Effector memory CD4-positive, alpha-beta T cell (primary cell): ENCODE measurements at places on chromosomes 2 and 18.

DNA sequence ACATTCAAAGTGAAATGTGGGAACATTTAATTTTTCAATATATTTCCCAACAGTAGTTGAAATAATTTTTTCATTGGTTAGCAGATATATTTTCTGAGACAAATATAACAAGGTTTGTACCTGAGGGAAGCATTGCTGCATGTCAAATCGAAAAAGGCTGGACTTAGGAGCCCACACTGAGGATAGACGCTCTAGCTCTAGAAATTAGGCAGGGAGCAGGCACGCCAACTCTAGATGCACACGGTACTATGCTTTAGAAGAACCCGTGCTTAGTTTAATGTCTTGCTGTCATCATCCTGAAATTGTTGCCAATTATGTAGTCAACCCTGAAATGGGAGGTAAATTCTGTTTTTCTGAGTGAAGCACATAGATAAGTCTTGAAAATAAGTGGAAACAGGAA is 731.1 kb upstream of the ZNF804A start:
- DNase-seq = no peak

- DNase-seq = no peak
These were observed 217.2 kb upstream of the OSR1 start for GRCh38 chr2:19575641-19576040.

GRCh38 chr18:56414357-56414756 is 224.0 kb downstream of the TXNL1 start:
- no peak for DNase-seq

GRCh38 chr2:43267381-43267780 is 41.0 kb upstream of the ZFP36L2 start:
- no peak for DNase-seq

DNA sequence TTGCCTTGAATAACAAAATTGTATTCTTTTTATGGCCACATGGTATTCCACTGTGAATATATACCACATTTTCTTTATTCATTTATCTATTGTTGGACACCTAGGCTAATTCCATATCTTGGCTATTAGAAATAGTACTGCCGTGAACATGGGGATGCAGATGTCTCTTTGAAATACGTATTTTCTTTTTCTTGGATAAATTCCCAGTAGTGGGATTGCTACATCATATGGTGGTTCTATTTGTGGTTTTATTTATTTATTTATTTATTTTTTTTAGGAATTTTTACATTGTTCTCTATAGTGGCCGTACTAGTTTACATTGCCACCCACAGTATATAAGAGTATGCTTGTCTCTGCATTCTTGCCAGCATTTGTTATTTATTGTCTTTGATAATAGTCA is 679.8 kb upstream of the NRXN1 start:
- no peak for DNase-seq

GRCh38 chr18:12645751-12646203 is 12.1 kb downstream of the SPIRE1 start:
- DNase-seq = no peak

DNA sequence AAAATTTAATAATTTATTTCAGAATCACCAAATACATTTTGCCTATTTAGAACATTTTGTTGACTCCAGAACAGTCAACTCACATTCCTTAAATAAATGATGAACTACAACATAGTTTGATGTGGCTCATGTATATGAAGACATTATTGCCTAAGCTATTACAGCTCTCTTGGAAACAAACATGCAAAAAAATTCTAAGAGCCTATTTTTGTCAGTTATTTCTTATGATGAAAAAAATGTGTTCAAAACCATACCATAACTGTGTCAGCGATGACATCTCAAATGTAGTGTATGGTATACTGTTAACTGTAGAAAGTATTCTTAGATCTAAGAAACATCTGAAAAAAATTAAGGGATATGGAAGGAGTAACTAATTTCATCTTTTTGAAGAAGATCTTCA is 6.3 kb upstream of the EMILIN2 start:
- DNase-seq = no peak

DNA sequence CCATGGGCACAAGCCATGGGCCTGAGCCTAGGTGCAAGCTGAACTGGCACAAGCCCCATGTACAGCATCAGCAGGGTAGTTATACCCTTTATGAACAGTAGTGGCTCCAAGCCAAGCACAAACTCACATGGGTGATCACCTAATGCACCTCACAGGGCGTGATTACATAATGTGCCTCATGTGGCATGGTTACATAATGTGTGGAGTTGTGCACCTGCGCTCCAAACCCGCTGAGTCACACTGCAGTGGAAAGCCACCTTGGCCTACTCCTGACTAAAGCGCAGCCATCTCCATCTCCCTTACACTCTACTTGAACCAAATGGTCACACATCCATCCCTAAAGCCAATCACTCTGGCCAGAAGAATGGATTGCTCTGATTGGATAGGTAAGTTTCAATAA is 279.7 kb downstream of the MBD2 start:
- DNase-seq = no peak

GRCh38 chr2:214031566-214031965 is 379.3 kb upstream of the VWC2L start:
- no peak for DNase-seq

GRCh38 chr2:201966691-201967438 is 66.8 kb upstream of the FZD7 start:
- no peak for DNase-seq

DNA sequence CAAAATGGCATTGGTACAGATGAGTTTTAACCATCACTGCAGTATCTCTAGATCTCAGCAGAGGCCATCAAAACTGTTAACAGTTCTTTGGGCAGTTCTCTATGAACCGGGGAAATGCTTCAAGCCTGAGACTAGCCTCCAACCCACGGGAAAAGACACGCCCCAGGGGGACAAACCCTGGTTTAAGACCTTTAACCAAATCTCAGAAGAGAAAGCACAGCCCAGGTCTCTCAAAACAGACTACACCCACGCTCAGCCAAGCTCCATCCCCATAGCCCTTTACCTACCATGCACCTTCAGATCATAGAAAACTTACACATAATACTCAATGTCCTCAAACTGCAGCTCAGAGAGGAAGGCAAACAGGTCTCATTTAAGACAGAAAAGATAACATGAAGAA is 78.3 kb downstream of the TMEM163 start:
- DNase-seq = no peak

- DNase-seq = no peak
These were observed 293.2 kb downstream of the ALK start for GRCh38 chr2:29628108-29628745.

DNA sequence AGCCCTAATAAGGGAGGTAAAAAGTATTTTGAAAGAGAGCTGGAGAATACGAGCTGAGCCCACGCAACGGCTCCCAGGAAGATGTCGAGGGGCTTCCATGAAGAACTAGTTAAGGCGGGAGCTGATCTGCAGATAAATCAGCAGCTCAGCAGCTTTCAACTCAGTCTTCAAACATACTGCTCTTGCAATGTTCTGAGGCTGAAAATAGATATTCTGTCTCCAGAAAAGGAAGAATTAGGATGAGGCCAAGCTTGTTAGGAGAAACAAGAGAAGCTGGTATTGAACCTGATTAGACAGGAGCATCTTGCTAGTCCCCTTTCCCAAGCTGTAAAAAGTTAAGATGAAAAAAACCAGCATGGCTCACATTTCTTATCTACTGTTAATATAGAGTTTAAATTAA is 91.1 kb downstream of the AFF3 start:
- DNase-seq = no peak
